ENCODE measurements at places on chromosomes 5 and 9.

- DNase-seq, result no peak
Measured at GRCh38 chr5:65203746-65204145, 278.0 kb downstream of the ADAMTS6 start.

DNA sequence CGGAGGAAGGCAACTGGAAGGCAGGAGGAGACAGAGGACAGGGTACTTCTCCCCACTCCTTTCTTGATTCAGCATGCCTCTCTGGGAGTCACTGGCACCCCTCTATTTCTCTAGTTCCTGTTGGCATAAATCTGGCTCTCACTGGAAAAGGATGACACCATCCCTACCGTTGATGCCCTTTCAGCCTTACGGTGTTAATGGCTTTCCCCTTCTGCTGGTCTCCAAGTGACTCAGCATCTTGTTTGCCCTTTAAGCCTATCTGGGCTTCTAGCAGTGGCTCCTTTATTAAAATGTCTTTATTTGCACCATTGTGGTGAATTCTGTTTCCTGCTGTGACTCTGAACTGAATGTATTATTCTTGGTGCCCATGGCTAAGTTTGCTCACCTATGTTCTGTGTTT is 227.3 kb upstream of the GLRA1 start:
- DNase-seq, result no peak

DNA sequence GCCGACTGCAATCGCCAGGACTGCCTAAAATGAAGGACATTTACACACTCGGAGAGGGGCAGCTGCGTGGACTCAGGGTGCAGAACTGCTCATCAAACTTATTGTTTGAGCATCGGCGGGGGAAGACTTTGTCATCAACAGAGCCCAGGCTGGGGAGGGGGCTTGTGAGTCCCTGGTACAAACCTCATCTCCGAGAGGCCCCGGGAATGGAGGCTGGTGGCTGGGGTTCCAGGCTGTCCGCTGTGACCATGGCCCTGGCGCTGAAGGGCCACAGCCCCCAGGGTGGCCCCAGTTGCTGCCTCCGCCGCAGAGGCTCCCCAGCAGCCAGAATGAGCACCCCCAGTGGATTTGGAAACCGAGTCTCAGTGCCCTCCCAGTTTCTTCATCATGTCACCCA is 46.1 kb upstream of the RNU6ATAC start:
- DNase-seq, result no peak

DNA sequence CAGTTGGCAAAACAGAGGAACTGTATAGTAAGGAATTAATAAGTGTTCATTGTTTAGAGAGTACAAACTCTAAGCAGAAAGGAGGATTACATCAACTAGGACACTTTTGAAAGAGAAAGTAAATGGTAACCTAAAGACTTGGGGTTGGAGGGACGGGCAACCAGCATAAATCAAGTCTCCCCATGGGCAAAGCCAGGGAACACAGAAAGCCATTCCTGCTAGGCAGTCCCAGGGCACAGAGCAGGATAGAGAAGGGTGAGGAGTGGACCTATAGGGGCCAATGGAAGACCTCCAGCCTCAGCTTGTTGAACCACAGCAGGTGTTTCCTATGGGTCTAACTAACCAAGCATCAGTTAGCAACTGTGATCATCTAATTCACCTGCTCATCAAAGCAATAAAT is 9.2 kb upstream of the ERAP1 start:
- no peak for DNase-seq

DNA sequence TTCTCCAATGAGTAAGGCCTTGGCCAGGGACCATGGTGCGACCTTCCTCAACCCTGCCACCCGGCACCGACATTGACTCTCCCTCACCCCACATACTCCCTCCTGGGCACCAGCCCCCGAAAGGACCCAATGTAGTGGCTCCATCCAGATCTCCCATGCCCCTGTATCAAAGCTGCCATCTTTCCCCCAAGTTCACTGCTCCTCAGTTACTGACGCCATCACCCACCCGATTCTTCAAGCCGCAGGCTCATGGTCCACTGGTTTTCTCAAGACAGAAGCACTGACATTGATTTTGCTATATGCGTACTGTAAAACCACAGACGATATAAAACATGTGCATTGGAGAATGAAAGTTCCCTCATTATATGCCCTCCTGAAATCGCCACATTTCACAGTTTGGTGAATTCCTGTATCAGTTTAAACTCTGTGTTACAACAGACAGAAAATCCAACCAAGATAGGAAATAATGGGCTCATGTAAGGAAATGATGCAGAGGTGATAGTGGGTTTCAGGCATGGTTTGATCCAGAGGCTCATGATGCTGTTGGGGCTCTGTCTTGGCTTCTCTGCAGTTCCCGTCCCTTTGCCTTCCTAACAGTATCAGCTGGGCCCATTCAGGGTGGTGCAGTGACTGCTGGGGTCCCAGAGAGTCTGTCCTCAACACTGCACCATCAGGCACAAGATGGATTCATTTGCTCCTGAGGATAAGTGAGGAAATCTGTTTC is 207.3 kb upstream of the IER5L start:
- DNase-seq, result no peak

Data from PC-9 (cell line).